ENCODE measurements at places on chromosomes 7 and 10. TPM values are rescaled to one million over a fixed set of nuclear protein-coding genes. Genes with fewer than 3 reads are reported as not detected.

GRCh38 chr10:12617191-12618175, 268.1 kb downstream of the CAMK1D start:
- no peak for DNase-seq

GRCh38 chr7:33107136-33108066, 1.8 kb downstream of the RP9 start:
- no peak for DNase-seq

The FLNC gene
- total RNA-seq = 617 TPM

DNA sequence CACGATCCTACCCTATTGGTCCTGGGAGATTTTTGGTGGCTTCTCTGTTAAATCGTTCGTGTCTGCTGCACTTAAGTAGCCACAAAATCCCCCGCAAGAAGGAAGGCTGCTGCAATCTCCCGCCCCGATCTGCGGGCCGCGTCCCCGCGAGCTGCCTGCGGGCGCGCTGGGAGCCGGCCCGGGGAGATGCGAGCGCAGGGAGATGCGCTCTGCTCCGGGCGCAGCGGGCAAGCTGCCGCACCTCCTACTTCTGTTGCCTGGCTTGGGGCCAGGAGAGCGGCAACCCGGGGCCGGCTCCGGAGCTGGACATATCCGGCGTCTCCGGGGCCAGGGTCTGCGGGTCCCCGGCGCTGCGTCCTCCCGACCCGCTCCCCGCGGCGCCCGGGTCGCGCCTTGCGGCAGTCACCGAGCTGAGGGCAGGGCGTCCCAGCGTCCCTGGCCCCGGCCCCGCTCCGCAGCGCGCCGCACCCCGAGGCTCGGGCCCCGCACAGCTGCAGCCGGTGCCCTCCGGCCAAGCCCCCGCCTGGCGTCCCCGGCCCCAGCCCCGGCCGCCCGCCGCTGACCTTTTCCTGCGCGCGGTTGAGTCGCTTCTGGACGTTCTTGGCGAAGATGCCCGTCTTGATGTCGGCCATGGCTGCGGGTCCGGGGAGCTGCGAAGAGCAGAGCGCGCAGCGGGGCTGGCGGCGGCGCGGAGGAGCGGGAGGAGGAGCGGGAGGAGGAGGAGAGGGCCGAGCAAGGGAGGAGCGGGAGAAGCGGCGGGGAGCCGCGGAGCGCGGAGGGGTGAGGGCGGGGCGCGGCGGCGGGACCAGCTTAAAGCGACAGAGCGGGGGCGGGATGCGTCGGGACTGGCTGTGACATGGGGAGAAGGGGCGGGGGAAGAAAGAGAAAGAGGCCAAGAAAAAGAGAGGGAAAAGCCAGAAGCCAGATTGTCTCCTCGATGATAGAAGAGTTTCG, at the start of gene AMPH:
AMPH (minus strand) TSS at position 654 of the 954 bp plus-strand sequence; CDS start at position 632, 22 bp downstream.
- peak; percentile 75 for DNase-seq

DNA sequence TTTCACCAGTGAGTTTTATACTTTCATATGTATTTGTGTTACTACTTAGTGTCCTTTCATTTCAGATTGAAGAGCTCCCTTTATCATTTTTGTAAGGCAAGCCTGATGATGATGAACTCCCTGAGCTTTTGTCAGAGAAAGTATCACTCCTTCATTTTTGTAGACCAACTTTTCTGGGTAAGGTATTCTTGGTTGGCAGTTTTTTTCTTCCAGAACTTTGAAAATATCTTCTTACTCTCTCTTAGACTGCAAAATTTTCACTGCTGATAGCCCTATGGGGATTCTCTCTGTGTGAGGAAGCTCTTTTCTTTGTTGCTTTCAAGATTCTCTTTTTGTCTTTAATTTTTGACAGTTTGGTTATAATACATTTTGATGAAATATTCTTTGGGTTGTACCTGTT, 35.7 kb downstream of the CCDC7 start:
- no peak for DNase-seq

GRCh38 chr10:17647326-17647725, 3.4 kb downstream of the STAM start:
- DNase-seq = peak; percentile 29

GRCh38 chr10:73785721-73786511, 510 bp downstream of the ZSWIM8 start:
- DNase-seq = peak; percentile 28

DNA sequence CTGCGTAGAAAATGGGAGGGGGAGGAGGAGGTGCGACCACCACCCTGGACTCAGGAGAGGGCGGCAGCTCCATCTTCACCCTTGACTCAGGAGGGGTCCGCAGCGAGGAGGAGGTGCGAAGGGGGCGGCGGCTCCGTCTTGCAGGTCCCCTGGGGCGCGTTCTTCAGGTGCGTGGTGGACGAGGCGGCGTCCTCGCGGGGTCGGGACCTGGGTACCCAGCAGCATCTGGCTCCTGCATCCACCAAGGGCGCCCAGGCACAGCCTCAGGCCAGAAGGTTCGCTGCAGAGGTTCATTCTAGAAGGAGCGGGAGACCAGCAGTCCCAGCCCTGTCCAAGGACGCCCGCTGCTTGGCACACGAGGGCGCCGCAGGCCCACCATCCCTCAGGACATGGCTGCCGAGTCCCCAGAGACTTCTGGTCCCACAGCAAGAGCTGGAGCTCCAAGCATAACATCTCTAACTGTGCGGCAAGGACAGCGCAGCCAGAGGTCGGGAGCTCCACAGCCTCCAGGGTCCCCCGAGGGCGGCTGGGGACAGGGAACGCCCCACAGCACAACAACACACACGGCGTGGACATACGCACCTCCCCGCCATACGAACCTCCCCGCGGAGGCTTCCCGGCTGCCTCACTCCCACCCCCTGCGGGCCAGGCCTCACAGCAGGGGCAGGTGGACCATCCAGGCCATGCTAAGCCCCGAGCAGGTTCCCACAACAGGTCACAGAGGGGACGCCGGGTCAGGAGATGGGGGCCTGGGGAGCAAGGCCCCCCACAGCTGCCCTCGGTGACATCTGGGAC, 16.8 kb upstream of the DPYSL4 start:
- no peak for DNase-seq

GRCh38 chr10:64732372-64732957, 1211.3 kb downstream of the REEP3 start:
- no peak for DNase-seq

- DNase-seq = no peak
Observed at GRCh38 chr10:48667960-48668590, 16.6 kb upstream of the WDFY4 start.

- no peak for DNase-seq
Observed at GRCh38 chr10:59179068-59179467, 2.6 kb downstream of the PHYHIPL start.

GRCh38 chr10:70232859-70233108, 445 bp downstream of the PPA1 start:
- no peak for DNase-seq

- DNase-seq = no peak
Observed at GRCh38 chr10:133091316-133091715, 3.6 kb downstream of the ADGRA1 start.

The SLC18A3 gene
- total RNA-seq = not detected

DNA sequence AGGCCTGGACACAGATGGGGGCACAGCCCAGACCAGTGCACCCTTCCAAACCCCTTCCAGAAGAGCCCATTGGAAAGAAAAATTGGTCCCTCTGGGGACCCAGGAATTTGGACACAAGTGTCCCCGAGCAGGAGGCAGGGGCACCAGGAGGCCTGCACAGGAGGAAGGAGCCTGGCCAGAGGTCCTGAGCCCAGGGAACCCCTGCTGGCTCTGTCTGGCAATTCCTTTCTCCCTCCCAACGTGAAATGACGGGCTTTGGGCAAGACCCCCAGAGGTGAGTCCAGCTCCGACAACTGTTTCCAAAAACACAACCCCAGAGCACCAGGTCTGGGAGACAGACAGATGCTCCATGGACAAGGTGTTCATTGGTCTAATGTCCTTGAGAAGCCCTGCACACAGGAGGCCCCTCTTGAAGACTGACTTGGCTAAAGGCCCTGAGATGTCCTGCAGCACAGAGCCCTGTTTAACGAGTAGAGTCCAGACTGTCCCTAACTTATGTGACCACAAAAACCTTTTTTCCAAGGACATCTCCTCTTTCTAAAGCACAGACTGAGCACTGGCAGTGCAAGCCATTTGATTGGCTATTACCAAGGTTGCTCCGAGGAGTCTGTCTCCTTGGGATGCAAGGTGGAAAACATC, 150.7 kb downstream of the OAT start:
- no peak for DNase-seq

DNA sequence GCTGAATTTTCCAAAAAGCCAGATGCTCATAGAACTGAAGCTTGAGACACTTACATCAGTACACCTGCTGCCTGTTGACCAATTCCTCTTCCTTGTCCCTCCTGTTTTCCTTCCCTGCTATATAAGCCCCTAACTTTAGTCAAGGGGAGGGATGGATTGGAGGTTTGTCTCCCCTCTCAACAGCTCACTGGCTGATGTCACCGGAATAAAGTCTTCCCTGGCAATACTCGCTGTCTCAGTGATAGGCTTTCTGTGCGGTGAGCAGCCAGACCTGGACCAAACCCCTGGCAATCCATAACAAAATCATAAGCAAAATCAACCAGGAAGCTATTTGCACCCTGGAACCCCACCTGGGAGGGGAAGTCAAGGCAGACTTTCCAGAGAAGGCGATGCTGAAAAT, 929 bp upstream of the IRF5 start:
- DNase-seq = no peak

DNA sequence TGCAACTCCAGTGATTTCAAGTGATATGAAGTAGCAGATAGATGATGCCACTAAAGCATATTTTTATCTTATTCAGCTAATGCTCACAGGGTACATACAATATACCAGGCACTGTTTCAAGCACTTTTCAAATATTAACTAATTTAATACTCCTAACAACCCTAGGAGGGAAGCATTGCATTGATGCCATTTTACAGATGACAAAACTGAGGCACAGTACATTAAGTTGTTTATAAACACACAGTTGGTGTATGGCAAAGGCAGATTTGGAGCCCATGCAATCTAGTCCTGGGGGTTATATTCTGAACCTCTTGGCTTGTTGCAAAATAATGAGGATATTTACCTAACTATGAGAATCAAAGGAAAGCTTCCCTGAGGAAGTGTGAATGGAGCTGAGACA, 371.0 kb downstream of the SFMBT2 start:
- no peak for DNase-seq

DNA sequence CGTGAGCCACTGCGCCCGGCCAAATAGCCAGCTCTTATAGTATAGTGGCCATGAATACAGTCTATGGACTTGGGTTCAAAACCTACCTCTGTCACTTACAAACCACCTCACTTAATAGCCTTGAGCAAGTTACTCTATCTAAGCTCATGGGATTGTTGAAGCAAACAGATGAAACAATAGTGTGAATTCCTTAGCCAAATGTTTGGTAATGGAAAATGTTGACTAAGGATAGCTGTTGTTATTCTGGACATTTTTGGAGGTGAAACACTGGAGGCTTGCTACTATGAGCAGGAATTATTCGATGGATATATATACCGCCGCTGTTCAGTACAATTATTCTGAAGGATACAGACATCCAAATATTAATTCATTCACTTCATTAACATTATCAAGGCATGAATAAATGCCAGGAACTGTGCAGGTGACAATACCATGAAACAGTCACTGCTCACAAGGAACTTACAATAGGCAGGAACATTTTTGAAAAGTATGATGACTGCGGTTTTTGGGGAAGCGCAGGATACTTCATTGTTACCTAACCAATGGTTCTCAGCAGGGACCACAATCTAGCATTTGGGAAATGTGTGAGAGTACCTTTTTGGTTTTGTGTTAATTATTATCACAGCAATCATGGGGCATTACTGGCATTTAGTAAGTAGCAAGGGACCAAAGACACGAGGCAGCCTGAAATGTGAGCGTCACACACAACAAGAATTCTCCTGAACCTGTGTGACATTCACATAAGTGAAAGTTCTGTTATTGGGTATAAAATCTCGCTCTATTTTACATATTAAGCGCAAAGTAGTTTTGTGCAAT, 55.7 kb downstream of the CUBN start:
- DNase-seq = no peak

DNA sequence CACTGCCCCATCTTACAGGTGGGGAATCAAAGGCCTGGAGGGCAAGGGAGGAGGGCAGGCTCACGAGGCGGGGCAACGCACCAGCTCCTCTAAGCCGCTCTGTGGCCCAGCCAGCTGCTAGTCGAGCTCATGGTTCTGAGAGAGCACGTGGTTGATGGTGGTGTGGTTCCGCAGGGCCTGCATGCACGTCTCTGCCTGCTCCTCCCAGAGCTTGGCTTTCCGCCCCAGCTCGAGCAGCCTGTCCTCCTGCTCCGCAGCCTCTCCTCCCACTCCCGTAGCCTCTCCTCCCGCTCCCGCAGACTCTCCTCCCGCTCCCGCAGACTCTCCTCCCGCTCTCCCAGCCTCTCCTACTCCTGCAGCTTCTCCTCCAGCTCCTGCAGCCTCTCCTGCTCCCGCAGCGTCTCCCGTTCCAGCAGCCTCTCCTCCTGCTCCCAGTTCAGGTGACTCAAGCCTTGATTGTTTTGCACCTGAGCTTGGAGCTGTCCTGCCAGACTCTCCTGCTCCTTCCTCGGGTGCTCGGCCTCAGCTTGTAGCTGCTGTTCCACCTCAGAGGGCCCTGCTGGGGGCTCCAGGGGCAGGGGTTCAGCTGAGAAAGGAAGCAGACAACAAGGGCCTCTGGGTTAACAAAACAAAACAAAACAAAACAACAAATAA, 19.1 kb upstream of the MTPAP start:
- DNase-seq = no peak

- DNase-seq = no peak
Observed at GRCh38 chr7:93176992-93177580, 28.9 kb upstream of the SAMD9L start.

The PLEKHA1 gene
- 61.3 TPM for total RNA-seq

GRCh38 chr10:64086083-64086767, 565.0 kb downstream of the REEP3 start:
- no peak for DNase-seq

GRCh38 chr7:103132995-103133688, 15.8 kb downstream of the NAPEPLD start:
- DNase-seq = no peak

DNA sequence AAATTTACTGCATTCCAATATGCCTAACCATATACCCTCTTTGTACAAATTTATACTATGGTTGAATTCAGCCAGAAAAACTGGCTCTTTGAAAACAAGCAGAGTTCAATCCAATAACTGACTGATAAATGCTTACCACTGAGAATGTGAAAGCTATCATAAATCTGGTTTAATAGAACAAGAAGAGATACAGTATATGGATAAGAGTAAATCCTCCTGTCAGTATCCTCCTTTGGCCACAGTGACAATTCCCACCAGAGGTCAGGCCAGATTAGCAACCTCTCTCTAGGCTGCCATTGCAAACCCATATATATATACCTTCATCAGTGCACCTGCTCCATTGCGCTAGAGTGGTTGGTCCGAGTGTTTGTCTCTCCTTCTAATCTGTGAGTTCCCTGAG, 647.2 kb downstream of the GRM8 start:
- DNase-seq = no peak

- DNase-seq = no peak
Observed at GRCh38 chr7:2108071-2108455, 124.7 kb downstream of the MAD1L1 start.

The BICC1 gene
- 4.4 TPM for total RNA-seq

GRCh38 chr10:7707102-7707501, 4.0 kb downstream of the ITIH2 start:
- no peak for DNase-seq

The CNPY1 gene
- not detected for total RNA-seq

Data from heart right ventricle (tissue), 16 donors.